Fibroblast of mammary gland (primary cell): ENCODE measurements at places on chromosomes 3 and 15.

DNA sequence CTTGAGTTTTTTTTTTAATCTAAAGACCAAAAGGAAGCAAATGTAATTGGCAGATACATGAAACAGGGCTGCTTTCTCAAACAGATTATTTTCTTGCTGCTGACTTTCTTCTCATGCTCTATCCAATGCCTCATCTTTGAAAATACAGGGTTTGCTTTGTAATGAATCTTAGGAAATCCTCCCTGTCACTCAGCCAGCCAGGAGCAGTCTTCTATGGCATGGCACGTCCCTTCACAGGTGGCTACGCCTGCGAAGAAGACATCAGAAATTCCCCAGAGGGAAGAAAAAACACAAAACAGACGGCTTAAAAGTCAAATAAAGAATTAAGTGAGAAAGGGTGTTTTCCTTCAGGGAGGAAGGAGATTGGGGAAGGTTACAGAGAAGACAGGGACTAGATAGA lies 242.5 kb downstream of the IGSF11 start:
- DNase-seq = no peak

GRCh38 chr3:43647331-43648166 lies 25.7 kb upstream of the ANO10 start:
- DNase-seq = peak; percentile 11

- DNase-seq = peak; percentile 83
These were observed 50.8 kb upstream of the MUC13 start for GRCh38 chr3:124985349-124985748.

DNA sequence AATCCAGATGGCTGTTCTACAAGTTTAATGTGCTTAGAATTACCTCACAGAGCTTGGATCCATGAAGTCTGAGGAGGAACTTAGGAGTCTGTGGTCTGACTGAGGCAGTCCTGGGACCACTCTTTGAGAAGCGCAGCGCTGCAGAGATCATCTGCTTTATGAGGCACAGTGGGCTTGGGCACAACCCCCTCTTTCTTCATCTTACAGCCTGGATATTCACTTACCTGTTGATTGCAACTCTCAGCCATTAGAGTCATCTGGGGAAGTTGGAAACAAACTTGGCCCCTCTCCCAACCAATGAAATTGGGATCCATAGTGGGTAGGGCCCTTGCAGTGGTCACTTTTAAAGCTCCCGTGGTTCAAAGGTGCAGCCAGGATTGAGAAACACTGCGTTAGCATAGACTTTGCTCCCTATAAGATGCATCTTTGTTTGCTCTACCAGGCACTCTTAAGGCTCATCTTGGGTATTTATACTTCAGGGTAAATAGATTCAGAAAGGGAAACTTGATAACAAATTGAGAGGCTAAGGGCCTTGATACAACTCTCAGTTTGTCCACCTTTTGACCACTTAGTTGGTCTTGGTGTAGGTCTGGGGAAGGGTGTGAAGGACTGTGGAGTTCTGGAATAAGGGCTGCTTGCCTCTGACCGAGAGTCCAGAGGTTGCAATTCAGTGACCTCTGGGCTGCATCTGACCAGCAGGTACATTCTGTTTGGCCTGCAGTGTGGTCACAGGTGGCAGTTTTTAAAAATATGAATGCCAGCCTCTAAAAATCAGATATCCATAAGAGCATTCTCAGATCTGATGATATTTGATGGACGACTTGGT lies 22.8 kb downstream of the FEM1B start:
- no peak for DNase-seq

GRCh38 chr15:57302640-57303257 lies 73.6 kb upstream of the CGNL1 start:
- DNase-seq = no peak

DNA sequence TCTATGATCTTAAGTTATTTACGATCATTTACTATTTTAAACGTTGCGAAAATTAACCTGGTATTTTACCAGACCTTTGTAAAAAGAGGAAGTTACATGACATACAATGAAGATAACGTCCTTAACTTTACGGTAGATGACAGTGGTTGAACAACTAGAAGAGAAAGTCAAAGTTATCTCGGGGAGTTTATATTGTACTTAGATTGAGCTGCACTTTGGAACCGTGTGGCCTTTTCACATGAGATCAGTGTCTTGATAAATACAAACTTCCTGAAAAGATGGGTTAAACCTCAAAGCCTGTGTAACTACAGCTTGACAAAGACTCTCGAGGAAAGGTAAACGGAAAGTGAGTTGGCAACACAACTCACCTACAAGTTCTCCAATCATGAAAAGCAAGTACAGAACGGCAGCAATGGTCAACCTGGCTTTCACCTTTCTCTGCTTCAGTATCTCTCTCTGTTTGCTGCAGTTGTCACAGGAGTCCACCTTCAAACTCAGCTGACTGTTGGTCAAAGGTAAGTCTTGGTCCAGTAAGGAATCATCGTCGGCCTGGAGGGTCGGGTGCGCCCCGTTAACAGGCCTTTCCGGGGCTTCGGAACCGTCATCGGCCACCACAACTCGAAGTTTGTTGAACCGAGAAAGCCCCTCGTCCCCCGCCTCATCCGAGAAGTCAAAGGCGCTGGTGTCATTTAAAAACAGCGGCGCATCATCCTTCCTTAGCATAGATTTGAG lies 793 bp downstream of the SLC30A4 start:
- peak; percentile 6 for DNase-seq

DNA sequence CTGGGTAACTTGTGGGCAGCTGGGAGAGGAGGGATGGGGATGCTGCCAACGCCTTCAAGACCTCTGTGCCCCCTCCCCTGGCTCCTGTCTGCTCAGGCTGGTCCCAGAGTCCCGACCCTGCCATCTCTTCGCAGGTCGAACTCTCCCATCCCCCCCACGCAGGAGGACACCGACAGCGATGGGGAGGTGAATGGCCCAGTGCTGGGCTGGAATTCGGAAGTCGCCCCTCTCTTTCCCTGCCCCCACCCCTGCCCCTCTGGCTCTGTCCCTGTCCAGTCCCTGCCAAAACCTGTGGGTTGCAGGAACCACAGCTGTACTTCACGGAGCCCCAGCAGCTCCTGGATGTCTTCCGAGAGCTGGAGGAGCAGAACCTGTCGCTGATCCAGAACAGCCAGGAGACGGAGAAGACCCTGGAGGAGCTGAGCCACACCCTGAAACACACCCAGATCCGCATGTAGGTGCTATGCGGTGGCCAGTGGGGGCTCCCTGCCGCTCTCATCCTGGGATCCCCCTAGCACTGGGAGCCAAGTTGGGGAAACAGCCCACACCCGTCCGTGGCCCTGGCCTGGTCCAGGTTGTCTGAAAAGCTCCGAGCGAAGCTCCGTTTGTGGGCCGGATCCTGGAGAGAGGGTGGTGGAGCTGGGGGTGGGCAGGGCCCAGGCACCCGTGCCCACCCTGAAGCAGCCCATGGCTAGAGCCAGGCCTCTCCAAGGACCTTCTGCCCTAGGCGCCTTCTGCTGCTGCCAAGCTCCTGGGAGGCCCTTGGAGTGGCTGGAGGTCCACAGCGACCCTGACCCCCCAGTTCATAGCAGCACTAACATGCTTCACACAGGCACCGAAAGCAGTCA lies 28.7 kb downstream of the CFAP100 start:
- no peak for DNase-seq

GRCh38 chr3:27119639-27120038 lies 249.5 kb downstream of the NEK10 start:
- DNase-seq = no peak

DNA sequence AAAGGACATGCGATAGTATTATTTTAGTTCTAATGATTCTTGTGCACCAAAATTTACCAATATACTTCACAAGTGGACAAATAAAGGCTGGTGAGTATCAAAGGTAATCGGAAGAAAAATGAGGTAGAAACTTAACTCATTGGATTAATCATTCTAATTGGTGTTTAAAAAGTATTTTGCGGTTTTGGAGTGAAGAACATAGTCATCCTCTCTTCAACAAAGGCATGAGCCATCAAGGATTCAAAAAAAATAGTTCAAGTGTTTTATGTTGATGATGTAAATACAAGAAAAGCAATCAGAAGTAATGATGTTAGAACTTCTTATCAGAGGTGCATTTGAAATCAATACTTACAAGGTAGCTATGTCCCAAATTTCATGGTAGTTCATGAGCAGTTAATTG lies 221.5 kb downstream of the P3H2 start:
- DNase-seq = no peak
